Activated CD4-positive, alpha-beta T cell treated with anti-CD3 and anti-CD28 coated beads for 24 hours (primary cell): ENCODE measurements at places on chromosomes 3 and 15.

DNA sequence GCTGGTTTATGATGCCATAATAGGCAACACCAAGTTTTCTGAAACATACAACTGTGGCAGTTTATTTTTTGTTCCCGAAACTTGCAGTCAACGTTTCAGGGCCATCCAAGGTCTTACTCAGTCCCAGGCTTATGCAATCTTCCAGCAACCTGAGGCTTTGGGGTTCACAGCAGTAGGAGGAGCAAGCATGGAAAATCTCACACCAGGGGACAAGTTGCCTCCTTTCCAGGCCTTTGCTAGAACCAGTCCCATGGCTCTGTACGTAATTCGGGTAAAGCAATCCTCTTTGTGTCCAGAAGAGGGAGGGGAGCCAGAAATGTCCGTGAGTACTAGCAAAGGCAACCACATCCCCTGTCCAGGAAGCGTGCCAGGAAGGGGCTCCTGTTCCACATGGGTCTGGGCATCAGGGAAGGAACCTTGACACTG lies 4.7 kb upstream of the FAM240A start:
- DNase-seq = no peak

- DNase-seq = no peak
These were observed 155.1 kb upstream of the TBL1XR1 start for GRCh38 chr3:177352424-177352823.

DNA sequence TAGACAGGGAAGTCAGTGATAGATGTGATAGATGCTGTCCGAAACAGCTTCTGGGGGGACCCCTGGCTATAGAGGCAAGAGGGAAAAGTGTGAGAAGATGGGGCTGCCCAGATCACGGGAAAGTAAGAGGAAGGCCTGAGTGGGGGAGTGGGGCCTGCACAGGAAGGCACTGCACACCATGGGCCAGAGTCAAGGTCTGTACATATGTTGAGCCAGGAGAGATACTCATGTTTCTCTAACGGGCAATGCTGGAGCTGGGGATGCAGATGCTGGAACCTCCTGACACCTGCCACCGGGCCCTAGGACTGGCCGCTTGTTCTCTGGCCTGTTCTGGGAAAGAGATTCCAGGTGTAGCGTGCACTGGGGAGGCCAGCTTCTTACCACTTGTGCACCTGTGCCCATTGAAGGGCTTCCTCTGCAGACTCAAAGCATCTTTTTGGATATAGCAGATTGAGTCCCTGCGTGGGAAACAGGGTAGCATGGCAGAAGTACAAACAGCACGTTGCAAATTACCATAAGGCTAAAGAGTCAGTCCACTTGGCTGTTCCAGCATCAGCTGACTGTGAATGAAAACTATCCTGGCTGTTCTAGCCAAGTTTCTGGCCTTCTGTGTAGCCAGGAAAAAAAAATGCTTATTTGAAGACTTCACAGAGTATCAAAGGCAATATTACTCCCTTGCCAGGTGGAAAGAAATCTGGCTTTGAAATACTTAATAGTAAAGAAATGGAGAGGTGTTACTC lies 77.1 kb upstream of the GSK3B start:
- no peak for DNase-seq

DNA sequence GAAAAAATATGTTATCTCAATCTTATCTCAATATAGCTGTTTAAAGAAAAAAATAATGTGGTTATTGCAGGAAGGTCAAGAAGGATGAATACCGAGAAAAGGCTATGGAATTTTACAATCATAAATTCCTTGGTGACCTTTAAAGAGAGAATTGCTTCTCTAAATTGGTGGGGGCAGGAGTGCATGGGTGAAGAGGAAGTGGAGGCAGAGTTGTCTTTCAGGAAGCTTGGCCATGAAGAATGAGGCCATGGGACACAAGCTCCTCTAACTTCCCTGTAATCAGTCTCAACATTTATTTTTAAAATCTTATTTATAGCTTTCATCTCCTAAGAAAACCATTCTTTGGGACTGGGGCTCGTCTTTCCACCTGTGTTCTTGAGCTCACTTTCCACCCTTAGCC lies 22.4 kb upstream of the ALDH1A2 start:
- DNase-seq = no peak

- DNase-seq = no peak
These were observed 24.7 kb downstream of the SLC15A2 start for GRCh38 chr3:121918779-121919483.

DNA sequence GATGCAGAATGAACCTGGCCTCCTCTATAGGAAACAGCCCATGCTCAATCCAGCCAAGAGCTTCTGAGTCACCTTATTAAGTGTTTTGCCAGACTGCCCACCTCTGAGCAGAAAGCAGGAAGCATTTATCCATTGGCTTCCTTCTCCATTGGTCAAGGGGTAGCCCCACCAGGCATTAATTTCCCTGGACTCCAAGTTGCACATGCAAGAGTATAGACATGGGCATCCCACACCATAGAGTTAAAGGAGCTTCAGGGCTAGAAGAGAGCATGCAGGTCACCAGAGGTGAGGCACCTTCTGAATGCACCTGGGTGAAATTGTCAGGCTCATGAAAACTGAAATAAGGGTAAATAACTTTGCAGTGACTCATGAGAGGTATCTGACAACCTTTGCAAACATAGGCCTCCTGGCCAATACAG lies 230.8 kb upstream of the STAC start:
- no peak for DNase-seq

- DNase-seq = no peak
These were observed at the start of gene GADL1 for GRCh38 chr3:30894521-30895251. TSS of gene GADL1 (minus strand) at chr3:30894661. CDS start at chr3:30894614, 47 bp downstream.

GRCh38 chr15:71115567-71116351 lies 488 bp downstream of the THSD4 start:
- no peak for DNase-seq

DNA sequence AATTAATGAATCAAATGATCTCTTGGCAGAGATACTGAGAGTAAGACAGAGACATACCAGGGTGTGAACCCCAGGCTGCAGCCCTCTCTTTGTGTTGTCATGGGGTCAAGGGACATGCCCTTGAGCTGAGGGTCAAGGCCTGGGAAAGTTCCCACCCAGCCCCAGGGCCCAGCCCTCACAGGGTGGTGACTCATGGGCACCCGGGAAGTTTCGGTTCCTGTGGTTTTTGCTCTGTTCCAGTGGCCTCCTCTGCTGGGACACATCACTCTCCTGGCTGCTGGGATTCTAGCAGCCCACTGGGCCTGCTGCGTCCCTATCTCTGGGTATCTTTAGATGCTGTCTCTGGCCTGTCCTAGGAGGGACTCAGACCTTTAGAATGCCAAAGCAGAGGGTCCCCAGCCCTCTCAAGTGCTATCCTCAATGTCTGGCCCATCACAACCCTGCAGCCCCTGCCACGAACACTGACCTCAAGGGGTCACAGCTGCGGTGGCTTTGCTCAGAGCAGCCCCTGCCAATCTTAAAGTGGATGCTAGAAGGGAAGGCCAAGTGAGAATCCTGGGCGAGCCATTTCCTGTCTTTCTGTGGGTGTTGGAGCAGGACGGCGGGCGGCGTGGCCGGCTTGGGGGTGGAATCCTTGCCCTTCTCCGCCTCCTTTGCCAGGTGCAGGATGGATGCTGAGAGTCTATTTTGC lies 148.4 kb upstream of the TLE3 start:
- no peak for DNase-seq

GRCh38 chr3:128311441-128311844 lies 155.2 kb downstream of the DNAJB8 start:
- no peak for DNase-seq

GRCh38 chr3:146221276-146221675 lies 29.6 kb downstream of the PLSCR4 start:
- no peak for DNase-seq

- no peak for DNase-seq
These were observed 460.2 kb downstream of the OCA2 start for GRCh38 chr15:27638958-27639357.

GRCh38 chr3:126101521-126101982 lies 17.6 kb upstream of the SLC41A3 start:
- DNase-seq = no peak

DNA sequence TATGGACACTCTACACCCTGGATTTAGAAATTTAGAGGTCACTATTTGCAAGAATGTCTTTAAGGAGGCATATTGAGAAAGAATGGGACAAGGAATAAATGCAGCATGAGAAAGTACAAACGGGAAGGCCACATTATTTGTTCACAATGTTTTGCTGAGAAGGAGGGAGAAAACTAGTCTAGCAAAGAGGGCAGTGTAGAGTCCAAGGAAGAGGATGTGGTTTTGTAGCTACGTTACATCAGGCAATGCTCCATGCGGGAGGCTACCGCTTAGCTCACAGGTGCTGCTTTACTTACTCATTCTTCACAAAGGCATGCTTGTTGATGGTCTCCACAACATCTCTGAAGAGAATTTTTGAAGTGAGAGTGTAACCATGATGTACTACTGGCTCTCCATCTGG lies 191.1 kb downstream of the PLCH1 start:
- DNase-seq = no peak

- peak; percentile 92 for DNase-seq
These were observed at the start of gene PSMA4 for GRCh38 chr15:78540141-78540870. TSS of gene PSMA4 (plus strand) at chr15:78540444. CDS start at chr15:78541928, 1,484 bp downstream.

DNA sequence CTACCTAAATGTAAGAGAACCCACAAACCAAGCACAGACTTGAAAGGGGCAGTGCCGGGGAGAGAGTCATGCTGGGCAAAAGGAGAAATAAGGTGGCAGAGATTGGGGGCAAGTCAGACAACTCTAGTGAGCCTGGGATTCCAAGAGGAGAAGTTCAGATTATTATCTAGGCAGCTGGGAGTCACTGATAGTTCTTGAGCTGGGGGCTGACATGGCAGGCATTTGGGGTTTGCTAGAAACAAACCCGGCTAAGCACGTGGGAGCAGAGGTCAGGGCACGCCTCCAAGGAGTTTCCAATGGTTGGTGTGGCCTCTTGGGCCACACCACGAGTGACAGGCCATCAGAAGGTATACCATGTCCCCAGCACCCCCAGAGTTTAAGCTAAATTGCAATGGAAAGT lies 27.6 kb downstream of the SLC6A6 start:
- DNase-seq = no peak

- DNase-seq = no peak
These were observed 19.7 kb downstream of the ALPK3 start for GRCh38 chr15:84836844-84837243.

DNA sequence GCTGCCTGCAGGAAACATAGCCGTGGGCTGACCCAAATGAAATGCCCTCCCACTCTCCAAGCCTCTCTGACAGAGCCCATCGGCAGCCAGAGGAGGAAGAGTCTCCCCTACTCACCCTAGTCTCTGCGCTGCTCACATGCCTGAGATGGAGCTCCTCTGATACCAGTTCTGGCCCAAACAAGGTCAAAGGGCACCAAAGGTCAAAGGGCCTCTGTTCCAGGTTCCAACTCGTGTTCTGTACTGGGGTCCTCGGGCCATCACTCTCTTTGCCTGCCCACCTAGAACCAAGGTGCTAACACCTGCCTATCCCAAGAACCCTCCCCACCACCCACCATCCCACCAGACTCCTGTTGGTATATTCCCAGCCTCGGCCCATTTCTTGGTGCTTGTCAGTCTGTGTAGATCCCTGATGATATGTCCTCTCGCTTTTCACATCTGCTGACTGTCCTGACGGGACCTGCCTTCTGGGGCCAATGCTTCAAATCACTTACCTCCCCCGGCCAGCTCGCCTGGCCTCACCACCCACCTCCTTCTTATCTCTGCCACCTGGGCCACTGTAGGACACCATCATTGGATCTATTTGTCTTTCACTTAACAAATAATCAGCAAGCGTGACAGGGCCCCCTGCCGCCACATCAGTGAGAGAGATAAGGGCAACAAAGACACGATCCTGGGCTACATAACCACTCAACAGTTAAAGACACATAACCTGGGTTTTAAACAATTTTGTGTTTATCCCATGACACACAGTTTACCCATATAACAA lies 90.4 kb downstream of the SRGAP3 start:
- no peak for DNase-seq

DNA sequence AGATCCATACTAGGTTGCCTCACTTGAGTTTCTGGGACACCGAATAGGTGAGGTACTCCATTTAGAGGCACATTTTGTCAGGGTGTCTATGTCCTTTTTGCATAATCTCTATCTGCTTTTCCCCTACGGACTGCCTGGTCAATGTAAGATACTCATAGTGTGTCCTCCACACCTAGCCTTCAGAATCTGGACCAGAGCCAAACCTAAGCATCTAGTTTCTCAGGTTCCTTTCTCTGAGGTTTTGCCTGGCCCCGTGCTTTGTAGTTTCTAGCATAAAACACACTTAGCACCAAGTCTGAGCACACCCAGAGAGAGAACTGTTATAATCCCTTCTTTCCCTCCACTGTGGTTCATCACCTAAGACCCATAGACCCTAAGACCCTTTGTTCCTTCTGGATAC lies 105.9 kb upstream of the MLF1 start:
- no peak for DNase-seq

DNA sequence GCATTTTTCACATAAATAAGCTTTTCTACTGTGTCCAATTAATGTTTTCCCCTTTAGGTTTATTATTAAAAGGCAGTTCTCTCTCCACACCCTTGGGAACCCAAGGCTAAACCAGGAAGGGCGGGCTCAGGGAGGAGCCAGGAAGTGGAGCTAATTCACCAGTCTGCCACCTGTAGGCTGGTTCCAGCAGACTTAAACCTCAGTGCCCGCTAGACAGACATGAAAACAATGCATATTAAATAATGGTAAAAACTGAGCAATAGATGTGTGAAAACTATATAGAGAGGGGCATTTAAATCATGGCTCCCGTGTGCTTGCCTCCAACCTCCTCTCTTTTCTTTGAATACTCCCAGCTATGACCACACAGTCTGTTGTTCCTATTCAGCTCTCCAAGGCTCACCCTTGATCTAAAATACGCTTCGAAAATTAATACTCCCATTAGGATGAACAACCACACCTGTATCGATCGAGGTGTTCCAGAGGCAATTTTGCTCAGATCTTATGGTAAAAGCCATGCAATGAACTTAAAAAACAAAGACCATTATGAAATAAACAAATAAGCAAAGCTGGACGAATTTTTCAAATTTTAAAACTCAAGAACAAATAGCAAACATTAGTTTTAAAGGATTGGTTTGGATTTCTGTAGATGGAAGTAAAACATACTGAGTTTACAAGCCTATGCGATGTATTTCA lies 253.3 kb downstream of the TJP1 start:
- DNase-seq = no peak

DNA sequence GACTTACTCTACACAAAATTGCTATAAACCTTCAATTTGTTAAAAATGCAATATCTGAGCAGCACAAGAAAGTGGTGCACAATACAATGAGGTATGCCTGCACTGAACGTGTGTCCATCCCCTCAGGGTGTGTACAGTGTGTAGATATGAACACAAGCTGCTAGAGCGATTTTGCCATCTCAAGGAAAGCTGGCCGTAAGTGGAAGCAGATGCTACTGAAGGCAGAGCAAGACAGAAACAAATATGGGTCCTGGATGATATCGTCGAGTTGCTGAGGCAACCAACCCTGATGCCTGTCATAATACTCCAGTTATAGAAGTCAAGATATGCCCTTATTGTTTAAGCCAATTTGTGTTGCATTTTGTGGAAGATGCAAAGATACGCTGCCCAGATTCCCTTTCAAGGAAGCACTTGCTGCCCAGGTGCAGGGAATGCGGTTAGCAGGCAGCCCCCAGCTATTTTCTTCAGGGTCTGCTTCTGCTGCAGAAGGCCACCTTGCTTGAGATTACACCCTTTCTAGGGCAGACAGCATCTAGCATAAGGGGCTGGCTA lies 25.8 kb upstream of the EHHADH start:
- no peak for DNase-seq
